ENCODE measurements at places on chromosomes 13 and 19. TPM values are rescaled to one million over a fixed set of nuclear protein-coding genes. Genes with fewer than 3 reads are reported as not detected.

ZNF837 gene
- 1.5 TPM for total RNA-seq

URAD gene
- not detected for total RNA-seq

FPR2 gene
- total RNA-seq = not detected

TMC4 gene
- total RNA-seq = 0.26 TPM

CEACAM20 gene
- not detected for total RNA-seq

SHD gene
- total RNA-seq = not detected

TMPRSS9 gene
- total RNA-seq = under 0.01 TPM

PCDH20 gene
- under 0.01 TPM for total RNA-seq

LGI4 gene
- 0.17 TPM for total RNA-seq

DACT3 gene
- 5.6 TPM for total RNA-seq

PLEKHG2 gene
- total RNA-seq = 12.1 TPM

IL17D gene
- total RNA-seq = 3.1 TPM

PRKACA gene
- 43.6 TPM for total RNA-seq

OR7G3 gene
- not detected for total RNA-seq

OR10H1 gene
- total RNA-seq = not detected

SIGLECL1 gene
- total RNA-seq = not detected

VSTM2B gene
- not detected for total RNA-seq

ZNF701 gene
- 12.6 TPM for total RNA-seq

DHDH gene
- 0.17 TPM for total RNA-seq

ERICH4 gene
- not detected for total RNA-seq

MAP2K7 gene
- total RNA-seq = 10.4 TPM

ZNF439 gene
- total RNA-seq = 9.4 TPM

PLVAP gene
- not detected for total RNA-seq

IGFL3 gene
- not detected for total RNA-seq

SERTAD1 gene
- 19.2 TPM for total RNA-seq

SBK3 gene
- total RNA-seq = 0.66 TPM

SLC10A2 gene
- total RNA-seq = not detected

SIGLEC12 gene
- total RNA-seq = not detected

ETV2 gene
- total RNA-seq = 0.51 TPM

ZNF66 gene
- total RNA-seq = 1.5 TPM

ZFR2 gene
- not detected for total RNA-seq

CYP2F1 gene
- total RNA-seq = not detected

ILF3 gene
- total RNA-seq = 55.0 TPM

ZGLP1 gene
- 0.66 TPM for total RNA-seq

TPGS1 gene
- total RNA-seq = 36.0 TPM

CNFN gene
- not detected for total RNA-seq

PLPPR2 gene
- total RNA-seq = 13.0 TPM

CEACAM16 gene
- not detected for total RNA-seq

CHERP gene
- total RNA-seq = 6.1 TPM

WTIP gene
- 38.5 TPM for total RNA-seq

NANOS3 gene
- total RNA-seq = not detected

LILRB5 gene
- total RNA-seq = not detected

TNFRSF19 gene
- total RNA-seq = 214 TPM

KIR2DL4 gene
- total RNA-seq = not detected

CGB5 gene
- total RNA-seq = not detected

TEX26 gene
- 0.26 TPM for total RNA-seq

PROZ gene
- total RNA-seq = not detected

ACTL9 gene
- not detected for total RNA-seq

PRR22 gene
- total RNA-seq = 0.26 TPM

PCDH8 gene
- not detected for total RNA-seq

All from fibroblast of lung (primary cell).